Stimulated activated CD8-positive, alpha-beta memory T cell treated with anti-CD3 and anti-CD28 coated beads, Interleukin-7, amount 100 ng/mL, for 24 hours (primary cell): ENCODE measurements at places on chromosomes 5 and 9.

DNA sequence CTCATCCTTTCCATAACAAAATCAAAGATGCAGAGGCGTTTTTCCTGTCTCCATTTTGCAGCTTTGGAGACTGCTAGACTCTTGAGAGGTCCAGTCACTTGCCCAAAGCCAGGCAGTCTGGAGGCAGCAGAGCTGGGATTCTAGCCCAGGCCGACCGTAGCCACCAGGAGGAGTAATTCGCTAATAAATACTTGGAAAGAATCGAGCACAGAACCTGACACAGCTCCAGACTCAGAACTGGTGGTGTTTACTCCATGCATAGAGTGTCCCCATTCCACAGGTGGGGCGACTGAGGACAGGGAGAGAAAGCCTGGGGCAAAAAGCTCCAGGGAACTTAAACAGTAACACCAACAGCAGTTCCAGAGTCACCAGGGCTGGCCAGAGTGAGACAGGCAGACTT is 10.7 kb upstream of the CERCAM start:
- DNase-seq: no peak

DNA sequence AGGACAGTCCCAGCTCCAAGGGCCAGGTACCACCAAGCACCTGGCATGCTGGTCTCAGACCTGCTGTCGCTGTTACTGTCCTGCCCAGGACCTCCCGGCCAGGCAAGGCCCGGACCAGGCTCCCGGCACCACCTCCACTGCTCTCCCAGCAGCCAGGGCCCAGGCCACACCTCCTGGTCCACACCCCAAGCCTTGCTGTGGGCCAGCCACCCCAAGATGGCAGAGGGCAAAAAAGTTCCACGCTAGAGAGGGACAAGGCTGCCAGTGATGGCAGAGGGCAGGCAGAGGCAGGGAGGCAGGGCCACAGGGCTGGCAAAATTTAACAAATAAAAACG is 1.1 kb downstream of the DNLZ start:
- no peak for DNase-seq

GRCh38 chr5:107533910-107534876 is 136.5 kb downstream of the EFNA5 start:
- no peak for DNase-seq

DNA sequence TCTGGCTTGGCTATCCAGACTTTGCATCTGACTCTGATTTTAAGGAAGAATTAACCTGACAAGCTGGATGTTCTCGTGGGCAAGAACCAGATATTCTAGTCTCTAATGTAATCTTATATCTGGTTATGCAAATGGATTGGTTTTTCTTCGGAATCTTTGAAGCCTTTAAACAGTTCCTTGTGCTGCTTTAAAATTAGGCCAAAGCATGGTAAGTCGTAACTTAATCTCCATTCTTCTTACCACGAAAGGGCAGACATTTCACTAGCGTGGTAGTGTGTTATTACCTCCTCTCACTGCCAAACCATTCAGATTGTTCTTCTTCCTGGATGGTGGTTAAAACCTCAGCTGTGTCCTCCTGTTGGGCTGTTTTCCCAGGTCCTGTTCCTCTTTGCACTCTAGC is 34.1 kb upstream of the TTC23L start:
- no peak for DNase-seq

DNA sequence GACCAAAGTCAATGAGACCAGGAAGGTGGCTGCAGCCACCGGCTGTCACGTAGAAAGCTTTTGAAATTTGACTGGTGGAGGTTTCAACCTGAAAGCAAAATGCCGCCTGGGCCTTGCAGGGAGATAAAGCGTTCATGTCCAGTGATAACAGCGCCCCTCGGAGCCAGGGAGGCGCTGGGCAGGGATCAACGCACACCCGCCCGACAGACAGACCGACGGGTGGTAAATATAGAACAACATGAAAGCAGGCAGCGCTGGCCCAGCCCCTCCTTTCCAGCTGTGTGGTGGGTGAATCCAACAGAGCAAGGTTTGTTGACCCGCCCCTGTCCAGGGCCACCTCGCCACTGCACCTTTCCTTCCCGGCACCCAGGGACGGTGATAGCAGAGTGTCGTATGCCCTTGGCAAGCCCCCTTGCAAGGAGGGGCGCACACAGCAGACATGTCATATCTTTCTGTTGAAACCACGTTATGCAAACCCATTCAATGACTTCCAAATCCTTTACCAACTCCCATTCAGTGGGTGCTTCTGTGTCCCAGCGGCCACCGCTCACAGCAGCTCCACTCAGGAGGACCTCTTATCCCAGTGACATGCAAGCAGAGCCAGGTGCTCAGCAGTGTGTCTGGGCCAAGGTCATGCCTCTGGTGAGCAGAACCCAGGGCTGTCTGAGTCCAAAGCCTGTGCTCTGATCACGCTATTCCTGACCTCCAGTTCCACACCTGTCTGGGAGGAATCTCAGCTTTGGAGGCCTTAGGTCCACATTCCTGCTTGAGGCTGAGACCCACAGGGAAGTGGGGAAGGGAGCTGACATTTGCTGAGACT is 38.7 kb downstream of the NKX2-5 start:
- no peak for DNase-seq

- DNase-seq: no peak
These were observed 213.1 kb upstream of the GAS1 start for GRCh38 chr9:87160148-87161102.

- DNase-seq: no peak
These were observed 35.2 kb downstream of the FAT2 start for GRCh38 chr5:151555760-151556576.

DNA sequence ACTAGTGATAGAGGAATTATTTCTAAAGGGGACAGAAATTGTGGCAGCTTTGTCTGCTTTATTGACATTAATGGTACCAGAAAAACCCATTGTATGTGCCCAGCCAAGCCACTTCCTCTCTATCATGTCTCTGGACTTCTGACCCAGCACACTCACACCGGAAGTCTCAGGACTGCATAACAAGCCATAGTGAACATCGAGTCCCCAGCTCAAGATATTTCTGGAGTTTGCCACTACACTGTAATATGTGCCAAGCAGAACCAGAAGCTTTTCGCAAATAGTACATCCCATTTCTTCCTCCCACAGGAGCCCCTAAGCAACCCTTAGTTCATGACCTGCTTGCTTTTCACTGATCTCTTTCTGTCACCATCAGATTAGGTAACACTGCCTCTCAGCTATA is 187.4 kb upstream of the GHR start:
- no peak for DNase-seq

- DNase-seq: no peak
These were observed 450.4 kb upstream of the NMUR2 start for GRCh38 chr5:152855441-152855840.

DNA sequence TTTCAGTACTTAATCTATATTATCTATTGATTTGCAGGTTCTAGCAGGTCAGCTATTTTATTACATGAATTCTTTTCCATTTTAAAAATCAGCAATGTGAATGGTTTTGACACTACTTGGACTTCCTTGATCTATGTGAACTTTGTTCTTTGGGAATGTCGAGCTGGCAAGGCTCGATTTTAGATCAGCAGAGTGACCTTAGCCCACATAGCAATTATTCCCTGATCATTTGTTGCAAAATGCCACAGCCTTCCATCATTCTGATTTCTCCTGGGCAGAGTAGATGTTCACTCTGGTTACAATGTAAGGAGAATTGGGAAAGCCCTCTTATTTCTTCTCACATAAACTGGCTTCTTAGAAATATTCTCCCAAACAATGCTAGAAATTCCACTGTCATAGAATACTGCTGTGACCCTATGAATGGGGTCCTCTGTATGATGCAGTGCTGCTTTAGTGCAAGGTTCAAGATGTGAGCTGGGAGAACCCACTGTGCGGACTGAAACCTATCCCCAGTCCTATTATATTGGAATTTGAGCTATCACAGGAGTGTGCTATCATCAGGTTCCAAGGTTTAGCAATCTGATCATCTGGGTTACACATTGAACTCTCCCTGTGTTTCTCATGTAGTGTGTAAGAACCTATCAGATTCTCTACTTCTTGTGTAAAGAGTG is 15.7 kb upstream of the GDA start:
- DNase-seq: no peak

- DNase-seq: no peak
These were observed 4.7 kb downstream of the LNPEP start for GRCh38 chr5:96940586-96940985.

DNA sequence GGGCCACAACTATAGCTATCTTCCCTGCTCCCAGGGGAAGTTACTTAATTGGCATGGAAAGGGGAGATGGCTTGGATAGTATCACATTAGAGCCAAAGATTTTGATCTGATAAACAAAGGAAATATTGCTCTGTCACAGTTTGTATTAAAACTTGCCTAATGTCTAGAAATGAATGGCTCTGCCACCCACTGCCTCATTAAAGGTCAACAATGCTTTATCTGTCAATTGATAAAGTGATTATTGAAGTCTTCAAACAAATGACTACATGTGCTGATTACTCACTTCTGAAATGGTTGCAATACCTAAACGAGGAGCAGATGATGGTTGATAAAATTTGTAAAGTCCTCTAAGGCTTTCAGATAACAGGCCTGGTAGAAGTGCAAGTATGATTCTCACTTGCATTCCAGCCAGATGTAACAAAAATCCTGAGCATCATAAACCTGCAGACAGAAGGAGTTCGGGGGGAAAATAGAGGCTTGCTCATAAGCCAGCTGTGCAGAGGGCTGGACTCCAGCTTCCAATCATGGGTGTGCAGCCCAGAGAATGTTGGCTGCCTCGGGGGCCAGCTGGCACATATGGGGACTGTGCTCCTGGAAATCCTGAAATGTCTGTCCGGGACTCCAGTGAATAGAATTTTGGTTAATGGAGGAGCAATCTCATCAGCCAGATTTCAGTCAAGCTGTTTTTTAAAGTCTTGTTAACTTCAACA is 200.5 kb upstream of the SLC27A6 start:
- no peak for DNase-seq

DNA sequence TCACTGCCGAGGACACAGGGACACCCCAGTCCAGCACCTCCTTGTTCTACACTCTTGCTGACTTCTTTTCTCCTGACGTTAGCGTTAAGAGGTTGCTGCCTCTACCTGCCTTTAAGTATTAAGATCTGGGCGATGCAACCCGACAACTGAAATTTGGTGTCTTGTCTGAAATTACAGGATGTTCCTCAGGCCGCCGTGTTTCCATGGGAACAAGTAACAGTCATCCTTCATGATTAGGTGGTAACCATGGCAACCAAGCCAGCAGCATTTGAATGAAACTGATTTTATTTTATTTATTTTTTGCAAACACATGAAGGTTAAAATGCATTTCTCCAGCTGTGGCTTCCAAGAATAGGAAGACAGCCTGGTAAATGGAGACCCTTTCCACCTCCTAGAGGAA is 20.8 kb downstream of the DAB2IP start:
- no peak for DNase-seq

DNA sequence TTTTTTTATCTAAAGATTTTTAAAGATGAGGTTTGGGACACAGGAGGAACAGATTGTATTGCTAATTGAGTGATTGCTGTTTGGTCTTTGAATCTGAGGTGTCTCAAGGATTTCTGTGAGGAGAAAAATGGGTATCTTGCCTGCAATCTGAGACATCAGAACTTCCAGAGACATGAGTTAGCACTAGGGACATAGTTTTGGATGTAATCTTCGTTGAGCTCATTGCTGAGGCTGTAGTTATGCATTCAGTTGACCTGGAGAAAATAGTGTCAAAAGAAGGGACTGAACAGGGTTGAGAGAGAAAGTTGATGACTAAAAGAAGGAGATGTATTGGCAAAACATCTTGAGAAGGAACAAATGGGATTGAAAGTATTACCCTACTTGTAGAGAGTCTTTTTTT is 24.6 kb downstream of the C9orf85 start:
- DNase-seq: no peak

DNA sequence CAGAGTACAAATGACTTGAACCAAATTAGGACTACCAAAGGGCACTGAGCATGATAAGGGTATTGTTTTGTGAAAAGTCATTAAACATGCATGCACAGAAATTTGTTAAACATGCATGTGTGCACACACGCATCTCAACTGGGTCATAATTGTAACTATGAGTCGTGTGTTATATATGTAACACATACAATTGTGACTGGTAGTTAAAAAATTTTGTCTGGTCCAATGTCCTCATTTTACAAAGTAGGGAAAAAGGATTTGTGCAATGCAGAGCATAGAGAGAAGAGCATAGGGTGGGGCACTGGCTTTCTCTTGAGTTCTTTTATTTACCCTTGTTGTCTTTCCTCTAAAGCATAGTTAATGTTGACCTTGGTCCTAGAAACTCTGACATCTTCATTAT is 19.3 kb upstream of the IGFBPL1 start:
- DNase-seq: no peak

DNA sequence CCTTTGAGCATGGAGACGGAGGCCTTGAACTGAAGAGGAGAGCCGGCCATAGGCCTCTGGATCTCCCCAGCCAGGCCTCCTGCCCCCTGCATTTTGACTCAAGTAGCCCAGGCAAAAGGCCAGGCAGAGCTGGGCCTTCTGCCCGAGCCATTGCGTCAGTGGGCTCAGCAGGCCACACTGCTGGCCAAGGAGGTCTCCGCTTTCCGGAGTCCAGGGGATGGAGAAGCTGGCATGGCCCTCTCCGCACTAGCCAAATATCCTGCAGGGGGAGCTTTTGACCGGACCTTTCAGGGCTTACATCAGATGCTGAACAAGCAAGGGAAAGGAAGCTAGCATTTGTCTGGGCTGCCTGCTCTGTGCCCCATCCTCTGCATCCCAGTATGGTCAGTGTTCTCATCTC is 386.8 kb downstream of the TRIM36 start:
- DNase-seq: no peak

- DNase-seq: no peak
These were observed 26.1 kb downstream of the GLT6D1 start for GRCh38 chr9:135612981-135613910.

GRCh38 chr5:74575741-74576538 is 64.6 kb downstream of the ENC1 start:
- no peak for DNase-seq

DNA sequence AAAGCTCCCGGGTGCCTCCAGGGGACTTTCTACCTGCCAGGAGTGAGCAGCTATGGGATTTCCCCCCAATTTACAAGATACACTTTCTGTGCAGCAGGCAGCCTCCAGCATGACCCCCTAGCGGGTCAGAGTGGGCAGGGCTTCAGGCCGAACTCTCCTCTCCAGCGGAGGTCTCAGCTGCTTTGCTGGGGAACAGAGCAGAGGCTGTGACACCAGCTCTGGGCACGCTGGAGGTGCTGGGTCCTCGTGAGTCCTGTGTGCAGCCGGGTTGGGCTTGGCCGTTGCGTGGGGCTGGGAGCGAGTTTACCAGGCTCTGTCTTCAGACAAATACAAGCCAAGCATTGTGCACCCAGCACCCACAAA is 2.9 kb downstream of the NRARP start:
- no peak for DNase-seq

- no peak for DNase-seq
These were observed 380.5 kb upstream of the SMC2 start for GRCh38 chr9:103713631-103714030.
